ENCODE measurements at places on chromosomes 12 and 14.

DNA sequence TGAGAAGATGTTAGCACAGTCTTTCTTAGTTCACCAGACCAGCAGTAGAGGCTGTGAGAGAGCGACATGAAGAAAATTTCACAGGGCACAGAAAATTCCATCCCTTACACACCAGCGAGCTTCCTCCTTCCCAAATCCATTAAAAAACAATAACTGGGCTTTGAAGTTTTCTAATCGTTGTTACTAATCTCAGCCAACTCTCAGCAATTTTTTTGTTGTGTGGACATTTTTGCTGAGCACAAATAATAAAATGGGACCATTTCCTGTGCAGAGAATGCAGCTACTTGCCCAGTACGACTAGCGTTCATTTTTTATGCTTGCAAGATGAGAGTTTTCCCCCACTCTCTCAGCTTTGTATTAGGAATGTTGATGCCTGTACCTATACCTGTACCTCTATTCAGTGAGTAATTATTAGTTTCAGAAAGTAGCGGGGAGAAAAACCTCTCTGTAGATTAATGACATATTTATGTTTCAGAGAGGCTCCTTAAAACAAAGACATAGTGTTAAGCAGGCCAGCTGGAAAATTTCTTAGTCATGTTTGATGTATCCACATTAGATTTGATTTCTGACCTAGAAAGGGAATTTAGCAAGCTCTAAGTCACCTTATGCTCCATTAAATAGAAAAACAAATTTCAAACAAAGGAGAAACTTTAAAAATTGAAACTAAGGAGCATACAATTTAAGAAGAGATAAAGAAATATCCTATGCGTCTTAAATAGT is 146.5 kb downstream of the SRGAP1 start:
- no peak for DNase-seq

DNA sequence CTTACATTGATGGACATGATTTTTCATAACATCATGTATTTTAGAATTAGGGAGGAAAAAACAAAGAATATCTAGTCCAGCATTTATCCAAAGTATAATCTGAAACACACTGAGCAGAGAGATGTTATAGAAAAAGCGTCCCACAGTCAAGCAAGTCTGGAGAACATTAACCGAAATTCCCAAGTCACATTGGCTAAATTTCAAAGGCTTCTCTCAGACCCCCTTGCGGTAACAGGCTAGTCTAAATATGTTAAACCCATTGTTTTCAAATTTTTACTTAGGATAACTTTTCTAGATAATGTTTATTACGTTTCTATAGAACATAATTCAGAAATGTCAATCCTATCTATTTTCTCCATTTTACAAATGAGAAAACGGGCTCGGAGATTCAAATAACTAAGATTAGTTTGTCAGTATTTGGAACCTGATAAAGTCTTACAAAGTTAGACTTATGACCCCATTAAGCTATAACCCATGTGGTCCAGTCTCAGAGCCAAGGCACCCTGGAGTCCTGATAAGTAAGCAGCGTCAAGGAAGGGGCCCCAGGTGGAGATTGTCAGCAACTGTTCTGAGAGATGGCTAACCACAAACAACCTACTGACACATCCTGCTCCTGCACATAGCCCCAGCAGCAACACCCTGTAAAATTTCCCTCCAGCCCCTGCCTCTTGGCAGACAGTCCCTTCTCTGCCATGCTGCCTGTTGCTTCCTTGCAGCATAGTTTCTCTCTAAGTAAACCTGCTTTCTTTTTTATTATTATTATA is 220.6 kb upstream of the TMEM260 start:
- no peak for DNase-seq

DNA sequence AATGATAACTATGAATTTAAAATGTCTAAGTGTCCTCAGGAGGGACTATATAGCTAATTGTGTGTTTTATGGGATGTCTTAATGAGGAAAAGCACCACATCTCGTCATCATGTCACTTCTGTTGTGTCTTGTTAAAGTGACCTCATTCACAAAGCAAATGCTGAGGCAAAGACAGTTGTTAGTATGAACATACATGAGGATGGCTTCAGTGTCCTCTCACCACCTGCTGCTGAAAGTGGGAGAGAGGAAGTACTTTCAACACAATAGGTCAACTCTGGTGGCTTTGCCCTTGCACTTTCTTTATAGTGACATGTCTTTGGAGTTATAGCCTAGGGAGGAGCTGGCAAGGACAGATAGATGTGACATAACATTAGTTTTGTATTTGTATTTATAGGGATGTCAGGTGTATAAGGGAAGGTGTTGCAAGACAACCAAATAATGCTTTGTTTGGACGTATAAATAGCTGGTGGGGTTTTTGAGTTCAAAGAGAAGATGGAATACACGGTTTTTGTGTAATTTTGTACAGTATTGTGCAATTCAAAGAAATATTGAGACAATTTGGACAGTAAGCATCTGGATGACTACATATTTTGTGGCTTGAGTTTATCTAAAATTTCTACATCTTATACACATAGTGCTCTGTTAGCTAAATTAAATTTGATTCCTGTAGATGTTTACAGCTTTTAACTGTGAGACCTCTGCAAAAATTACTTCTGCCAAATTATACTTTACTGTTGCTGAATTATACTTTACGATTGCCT is 131.7 kb upstream of the ATP2B1 start:
- no peak for DNase-seq

GRCh38 chr12:2332947-2333346 is 280.2 kb downstream of the CACNA1C start:
- no peak for DNase-seq

DNA sequence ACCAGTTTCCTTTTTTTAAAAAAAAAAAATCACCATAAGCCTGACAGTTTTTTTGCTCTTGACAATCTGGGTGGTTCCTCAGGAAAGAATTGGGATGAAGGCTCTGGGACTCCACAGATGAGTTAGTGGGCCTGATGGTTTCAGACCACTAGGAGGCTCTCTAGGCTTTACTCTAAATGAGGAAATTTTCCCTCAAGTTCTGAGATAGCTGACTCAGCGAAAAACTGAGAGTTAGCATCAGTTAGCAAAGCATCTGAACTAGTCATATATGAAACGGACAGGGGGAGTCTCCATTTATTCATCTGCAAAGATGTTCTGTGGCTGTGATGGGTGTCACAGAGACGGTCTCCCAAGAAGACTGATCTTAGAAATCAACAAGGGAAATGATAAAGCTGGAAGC is 314.3 kb upstream of the OR4E1 start:
- DNase-seq, result no peak

- peak; percentile 86 for DNase-seq
Measured at GRCh38 chr12:93127582-93128331, 198.7 kb upstream of the EEA1 start.

Measured in fibroblast of skin of left quadriceps (primary cell).